ENCODE measurements at places on chromosomes 5 and 9. TPM values are rescaled to one million over a fixed set of nuclear protein-coding genes. Genes with fewer than 3 reads are reported as not detected.

The ZNF454 gene
- 1.1 TPM for total RNA-seq

The CTSL gene
- total RNA-seq, result 52.7 TPM

The PCDHB5 gene
- total RNA-seq, result 0.63 TPM

The TRIM32 gene
- 16.6 TPM for total RNA-seq

The DOK3 gene
- 1.9 TPM for total RNA-seq

The NR5A1 gene
- total RNA-seq, result not detected

The SURF2 gene
- 42.5 TPM for total RNA-seq
